Thoracic aorta (tissue), 2 donors: ENCODE measurements at places on chromosomes 12 and 14. TPM values are rescaled to one million over a fixed set of nuclear protein-coding genes. Genes with fewer than 3 reads are reported as not detected.

- no peaks in the 10 kb centered on the region for H3K36me3 ChIP-seq
- no peak for DNase-seq
- no peak overlapping the region for H3K4me3 ChIP-seq
These were observed 329.3 kb upstream of the DCN start for GRCh38 chr12:91511795-91512420.

DNA sequence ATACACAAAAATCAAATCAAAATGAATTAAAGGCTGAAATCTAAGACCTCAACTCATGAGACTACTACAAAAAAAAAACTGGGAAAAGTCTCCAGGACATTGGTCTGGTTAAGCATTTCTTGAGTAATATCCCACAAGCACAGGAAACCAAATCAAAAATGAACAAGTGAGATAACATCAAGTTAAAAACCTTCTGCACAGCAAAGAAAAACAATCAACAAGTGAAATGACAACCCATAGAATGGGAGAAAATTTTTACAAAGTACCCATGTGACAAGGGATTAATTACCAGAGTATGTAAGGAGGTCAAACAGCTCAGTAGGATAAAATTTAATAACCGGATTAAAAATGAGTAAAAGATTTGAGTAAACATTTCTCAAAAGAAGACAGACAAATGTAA, 338.7 kb downstream of the SLC16A7 start:
- DNase-seq: no peak
- H3K36me3 ChIP-seq: no peaks in the 10 kb centered on the region
- no peaks in the 10 kb centered on the region for H3K27me3 ChIP-seq

MAGOHB gene
- total RNA-seq: 8.2 TPM

DNA sequence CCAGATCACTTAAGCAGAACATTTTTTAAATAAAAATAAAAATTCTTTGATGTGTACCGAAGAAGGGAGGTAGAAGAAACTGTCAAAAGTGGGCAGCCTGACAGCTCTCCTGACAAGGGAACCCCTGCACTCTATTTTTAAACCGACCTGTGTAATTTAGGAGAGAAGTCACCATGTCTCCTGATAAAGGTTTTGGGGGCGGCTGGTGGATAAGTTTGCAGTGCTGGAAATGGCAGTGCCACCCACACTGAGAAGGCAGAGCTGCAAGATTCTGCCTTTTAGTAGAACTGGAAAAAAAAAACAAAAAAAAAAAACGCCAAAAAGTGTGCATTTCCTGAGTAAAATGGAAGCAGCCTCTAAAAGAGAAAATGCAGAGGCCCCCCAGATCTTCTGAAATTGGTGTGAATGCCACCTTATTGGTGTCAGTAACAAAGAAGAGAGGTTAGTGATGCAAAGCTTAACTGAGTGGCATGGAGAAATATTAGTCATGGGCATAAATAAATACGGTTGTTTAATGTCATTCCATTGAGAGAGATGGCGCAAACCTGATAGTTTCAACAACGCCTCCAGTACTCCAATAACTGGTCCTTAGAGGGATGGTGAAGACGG, 24.7 kb downstream of the DUSP6 start:
- no peaks in the 10 kb centered on the region for H3K27me3 ChIP-seq
- no peaks in the 10 kb centered on the region for H3K4me1 ChIP-seq
- DNase-seq: no peak
- no peaks in the 10 kb centered on the region for H3K36me3 ChIP-seq

DNA sequence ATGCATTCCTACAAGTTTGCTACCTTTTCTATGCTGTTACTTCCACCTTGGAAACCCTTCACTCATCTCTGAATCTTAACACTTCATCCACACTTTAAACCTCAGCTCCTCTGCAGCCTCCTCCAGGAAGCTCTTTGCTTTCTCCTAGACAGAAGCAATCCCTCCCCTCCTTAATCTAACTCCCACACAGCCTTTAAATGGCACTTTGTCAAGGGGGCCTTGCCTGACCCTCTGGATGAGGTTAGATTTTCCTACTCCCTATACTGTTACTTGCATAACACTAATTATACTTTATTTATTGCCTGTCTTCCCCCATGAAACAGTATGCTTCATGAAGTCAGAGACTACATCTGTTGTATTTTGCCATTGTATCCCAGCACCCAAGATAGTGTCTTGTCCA, 394.6 kb downstream of the MED13L start:
- no peak for DNase-seq
- H3K27ac ChIP-seq: no peak overlapping the region
- H3K27me3 ChIP-seq: no peaks in the 10 kb centered on the region
- H3K4me3 ChIP-seq: no peak overlapping the region
- H3K4me1 ChIP-seq: no peaks in the 10 kb centered on the region

DNA sequence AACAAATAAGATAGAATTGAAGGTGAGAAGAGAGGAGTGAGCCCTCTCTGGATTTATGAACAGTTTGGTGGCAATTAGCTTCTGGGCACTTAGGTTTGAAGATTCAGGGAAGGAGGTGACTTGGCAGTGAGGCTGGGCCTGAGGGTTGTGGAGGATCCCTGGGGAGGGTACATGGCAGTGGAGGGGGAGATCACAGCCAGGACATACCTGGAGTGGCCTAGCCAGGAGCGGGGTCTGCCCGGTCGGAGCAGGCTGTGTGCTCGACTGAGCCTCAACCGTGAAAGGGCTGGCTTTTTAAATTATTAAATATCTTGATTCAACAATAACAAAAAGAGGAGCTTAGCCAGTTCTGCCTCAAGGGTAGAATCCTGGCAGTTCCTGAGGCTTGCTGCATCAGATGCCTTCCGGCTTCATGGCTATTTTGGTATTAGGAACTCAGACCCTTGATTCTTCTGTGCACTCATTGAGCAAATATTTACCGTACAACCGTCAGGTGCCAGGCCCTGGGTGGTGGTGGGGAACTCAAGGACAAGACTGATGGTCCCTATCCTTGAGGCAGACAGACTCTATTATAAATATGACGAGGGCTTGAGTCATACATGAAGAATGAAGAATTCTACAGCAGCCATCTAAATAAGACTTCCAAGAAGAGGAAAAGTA, 73.4 kb downstream of the SPTB start:
- peak overlapping the region; percentile 92 for H3K27ac ChIP-seq
- H3K36me3 ChIP-seq: no peaks in the 10 kb centered on the region
- H3K27me3 ChIP-seq: no peaks in the 10 kb centered on the region
- DNase-seq: peak; percentile 60
- peaks cover 51% of the 10 kb centered on the region for H3K4me1 ChIP-seq
- H3K4me3 ChIP-seq: peak overlapping the region; percentile 28

DNA sequence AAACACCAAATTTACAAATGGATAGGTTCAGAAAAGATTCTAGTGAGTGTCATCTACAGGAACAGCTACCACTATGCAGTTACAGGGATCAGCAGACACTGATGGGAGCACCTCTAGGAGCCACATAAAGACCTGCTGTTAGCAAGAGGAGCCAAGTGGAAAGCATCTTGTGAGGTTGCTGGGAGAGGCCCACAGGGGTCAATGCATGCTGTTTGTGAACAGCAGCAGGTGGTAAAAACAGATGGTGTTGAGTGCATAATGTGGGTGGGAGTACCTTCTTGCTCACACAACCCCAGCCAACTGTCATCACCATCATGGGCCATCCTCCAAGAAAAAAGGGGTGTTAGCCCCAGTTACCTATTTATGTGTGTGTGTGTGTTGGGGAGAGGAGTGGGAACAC, 215.2 kb upstream of the SSTR1 start:
- no peak overlapping the region for H3K4me3 ChIP-seq
- no peaks in the 10 kb centered on the region for H3K36me3 ChIP-seq
- no peaks in the 10 kb centered on the region for H3K4me1 ChIP-seq
- H3K27ac ChIP-seq: no peak overlapping the region
- H3K27me3 ChIP-seq: no peaks in the 10 kb centered on the region
- no peak for DNase-seq

CYP46A1 gene
- 0.68 TPM for total RNA-seq

DNA sequence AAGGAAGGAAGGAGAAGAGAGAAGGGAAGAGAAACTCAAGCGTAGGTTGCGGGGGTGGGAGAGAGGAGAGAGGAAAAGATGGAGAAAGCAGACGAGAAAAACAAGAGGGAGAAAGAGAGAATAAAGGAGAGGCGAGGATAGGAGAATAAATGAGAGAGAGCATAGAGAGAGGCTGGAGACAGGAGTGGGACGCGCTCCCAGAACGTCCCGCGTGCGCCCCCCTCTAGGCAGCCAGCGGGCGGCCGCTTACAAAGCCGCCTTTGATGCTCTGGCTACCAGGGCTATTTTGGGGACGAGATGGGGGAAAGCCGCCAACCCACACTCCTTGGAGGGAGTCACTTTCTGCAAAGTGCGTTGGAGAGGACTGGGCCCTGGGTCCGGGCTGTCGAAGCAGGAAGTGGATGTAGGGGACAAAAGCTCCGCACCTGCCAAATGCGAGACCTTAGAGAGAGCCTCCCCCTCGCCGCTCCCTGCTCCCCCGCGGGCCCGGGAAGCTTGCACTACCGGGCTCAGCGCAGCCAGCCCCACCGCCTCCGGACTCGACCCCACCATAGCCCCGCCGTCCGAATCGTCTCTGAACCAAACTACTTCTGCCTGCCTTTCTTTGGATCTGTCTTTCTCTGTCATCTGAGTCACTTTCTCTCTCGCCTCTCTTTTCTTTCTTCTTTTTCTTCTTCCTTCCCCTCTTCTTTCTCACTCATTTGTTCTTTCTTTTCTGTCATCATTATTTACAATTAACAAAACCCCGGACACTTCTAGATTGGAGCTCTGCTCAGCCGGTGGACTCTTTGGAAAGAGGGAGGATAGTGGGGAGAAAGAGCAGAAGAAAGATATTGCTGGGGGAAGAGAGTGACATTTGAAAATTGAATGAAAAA, 8.0 kb downstream of the ASCL1 start:
- no peaks in the 10 kb centered on the region for H3K27me3 ChIP-seq
- H3K4me3 ChIP-seq: no peak overlapping the region
- no peaks in the 10 kb centered on the region for H3K36me3 ChIP-seq
- H3K4me1 ChIP-seq: no peaks in the 10 kb centered on the region
- no peak for DNase-seq

- H3K27ac ChIP-seq: peak overlapping the region; percentile 45
- H3K27me3 ChIP-seq: no peaks in the 10 kb centered on the region
- no peak for DNase-seq
These were observed 269.9 kb downstream of the CACNA1C start for GRCh38 chr12:2322554-2323120.

DNA sequence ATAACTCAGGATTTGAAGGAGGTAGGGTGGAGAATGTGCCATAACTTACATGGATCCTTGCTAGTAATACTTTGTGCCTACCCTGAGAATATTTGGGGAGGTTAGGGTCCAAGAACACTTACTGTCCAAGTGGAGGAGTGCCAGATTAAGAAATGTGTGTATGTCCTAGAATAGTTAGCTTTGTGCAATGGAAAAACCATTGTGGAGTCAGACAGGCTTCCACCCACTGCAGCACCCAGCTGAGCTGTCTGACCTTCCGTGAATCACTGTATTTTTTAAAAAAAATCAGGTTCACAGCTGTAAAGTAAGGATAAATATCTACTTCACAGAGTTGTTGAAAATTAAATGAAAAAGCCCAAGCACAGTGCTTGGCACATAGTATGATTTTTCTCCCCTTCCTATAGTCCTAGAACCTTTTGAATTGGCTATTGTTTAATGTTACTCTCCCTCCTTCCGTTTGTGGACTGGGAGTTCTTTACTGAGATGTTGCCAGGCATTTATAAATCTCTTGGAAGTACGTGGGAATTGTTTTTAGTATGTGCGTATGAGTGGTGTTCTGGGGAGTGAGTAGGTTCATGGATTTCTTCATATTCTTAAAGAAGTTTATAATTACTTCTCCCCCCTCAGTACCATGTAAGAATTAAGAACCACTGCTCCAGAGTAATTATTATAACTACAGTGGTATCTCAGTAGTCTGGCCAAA, 9.2 kb downstream of the RAB21 start:
- no peak overlapping the region for H3K27ac ChIP-seq
- peaks cover 14% of the 10 kb centered on the region for H3K4me1 ChIP-seq
- H3K36me3 ChIP-seq: peaks cover 3% of the 10 kb centered on the region
- H3K4me3 ChIP-seq: no peak overlapping the region

- H3K27me3 ChIP-seq: no peaks in the 10 kb centered on the region
- H3K4me1 ChIP-seq: peaks cover 41% of the 10 kb centered on the region
- H3K36me3 ChIP-seq: no peaks in the 10 kb centered on the region
- H3K27ac ChIP-seq: no peak overlapping the region
- no peak overlapping the region for H3K4me3 ChIP-seq
These were observed 2.8 kb downstream of the CAND1 start for GRCh38 chr12:67271976-67272375.

DNA sequence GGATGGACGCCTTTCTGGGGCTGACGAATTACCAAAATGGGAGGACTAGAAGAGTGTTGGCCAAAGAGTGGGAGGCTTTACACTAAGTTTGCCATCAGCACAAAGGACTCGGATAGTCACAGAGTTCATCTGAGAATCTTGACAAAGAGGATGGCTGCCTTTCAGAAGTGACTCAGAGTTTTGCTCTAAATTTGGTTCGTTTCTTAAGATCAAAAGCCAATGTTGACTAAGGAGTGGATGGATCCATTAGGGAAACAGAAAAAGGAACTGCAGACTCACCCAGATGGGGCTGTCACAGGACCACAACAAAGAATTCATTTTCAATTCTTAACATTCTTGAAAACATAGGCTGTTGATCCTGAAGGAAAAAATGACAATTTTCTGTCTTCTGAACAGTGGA, 81.3 kb upstream of the DUSP6 start:
- no peak overlapping the region for H3K27ac ChIP-seq
- H3K36me3 ChIP-seq: no peaks in the 10 kb centered on the region
- DNase-seq: no peak
- no peaks in the 10 kb centered on the region for H3K27me3 ChIP-seq
- peaks cover 7% of the 10 kb centered on the region for H3K4me1 ChIP-seq

- no peak overlapping the region for H3K4me3 ChIP-seq
- H3K36me3 ChIP-seq: no peaks in the 10 kb centered on the region
- no peaks in the 10 kb centered on the region for H3K27me3 ChIP-seq
- H3K27ac ChIP-seq: no peak overlapping the region
- H3K4me1 ChIP-seq: peaks cover 17% of the 10 kb centered on the region
These were observed 115.6 kb downstream of the DIP2B start for GRCh38 chr12:50620109-50620977.

- no peaks in the 10 kb centered on the region for H3K4me1 ChIP-seq
- no peak overlapping the region for H3K27ac ChIP-seq
- H3K27me3 ChIP-seq: no peaks in the 10 kb centered on the region
- no peak for DNase-seq
- no peak overlapping the region for H3K4me3 ChIP-seq
These were observed 31.8 kb downstream of the PAH start for GRCh38 chr12:102885043-102885932.

DNA sequence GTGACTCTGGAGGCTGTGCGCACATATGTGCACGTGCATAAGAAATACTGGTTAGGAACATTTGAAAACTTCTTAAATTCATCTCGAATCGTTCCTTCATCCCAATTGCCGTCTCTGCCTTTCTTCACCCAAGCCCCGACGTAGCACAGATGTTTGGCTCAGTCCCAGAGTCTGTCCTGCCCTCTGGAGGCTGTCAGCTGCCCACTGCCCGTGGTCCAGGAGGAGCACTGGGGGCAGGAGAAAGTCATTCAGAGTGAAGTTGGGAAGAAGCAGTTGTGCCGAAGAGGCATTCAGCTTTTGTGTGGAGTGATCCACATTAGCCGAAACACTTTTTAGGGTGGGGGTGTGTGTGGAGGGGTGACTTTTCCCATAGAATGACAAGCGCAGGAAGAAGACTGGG, 124.9 kb downstream of the TSPAN9 start:
- H3K27me3 ChIP-seq: no peaks in the 10 kb centered on the region
- H3K36me3 ChIP-seq: no peaks in the 10 kb centered on the region
- no peak overlapping the region for H3K4me3 ChIP-seq
- DNase-seq: no peak
- no peak overlapping the region for H3K27ac ChIP-seq

- no peaks in the 10 kb centered on the region for H3K36me3 ChIP-seq
- H3K27ac ChIP-seq: no peak overlapping the region
- H3K4me1 ChIP-seq: no peaks in the 10 kb centered on the region
- no peak for DNase-seq
- no peaks in the 10 kb centered on the region for H3K27me3 ChIP-seq
These were observed 74.7 kb downstream of the NOC4L start for GRCh38 chr12:132218915-132219314.
